EL (cell line): ENCODE measurements at places on chromosomes 5 and 9.
A peak's percentile ranks its signal among the peaks of the same experiment; 100 is the strongest.

DNA sequence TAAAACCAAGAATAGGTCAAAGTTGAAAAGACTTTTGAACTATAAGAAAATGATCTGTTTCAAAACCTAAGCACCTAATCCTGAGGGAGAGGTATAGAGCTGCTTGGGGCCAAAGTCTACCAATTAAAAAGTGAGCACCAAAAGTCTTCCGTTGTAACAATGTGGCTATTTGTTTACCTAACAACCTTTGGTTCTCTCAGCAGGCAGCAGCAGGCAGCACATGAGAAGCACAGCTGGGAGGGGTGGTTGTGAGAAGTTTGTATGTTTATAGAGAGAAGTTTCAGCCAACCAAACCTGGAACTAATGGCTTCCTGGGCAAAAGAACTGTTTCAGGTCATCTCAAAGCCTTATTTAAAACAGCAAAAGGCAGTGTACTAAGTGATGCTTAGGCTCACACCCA, 59.8 kb upstream of the TBC1D9B start:
- no peak for DNase-seq

DNA sequence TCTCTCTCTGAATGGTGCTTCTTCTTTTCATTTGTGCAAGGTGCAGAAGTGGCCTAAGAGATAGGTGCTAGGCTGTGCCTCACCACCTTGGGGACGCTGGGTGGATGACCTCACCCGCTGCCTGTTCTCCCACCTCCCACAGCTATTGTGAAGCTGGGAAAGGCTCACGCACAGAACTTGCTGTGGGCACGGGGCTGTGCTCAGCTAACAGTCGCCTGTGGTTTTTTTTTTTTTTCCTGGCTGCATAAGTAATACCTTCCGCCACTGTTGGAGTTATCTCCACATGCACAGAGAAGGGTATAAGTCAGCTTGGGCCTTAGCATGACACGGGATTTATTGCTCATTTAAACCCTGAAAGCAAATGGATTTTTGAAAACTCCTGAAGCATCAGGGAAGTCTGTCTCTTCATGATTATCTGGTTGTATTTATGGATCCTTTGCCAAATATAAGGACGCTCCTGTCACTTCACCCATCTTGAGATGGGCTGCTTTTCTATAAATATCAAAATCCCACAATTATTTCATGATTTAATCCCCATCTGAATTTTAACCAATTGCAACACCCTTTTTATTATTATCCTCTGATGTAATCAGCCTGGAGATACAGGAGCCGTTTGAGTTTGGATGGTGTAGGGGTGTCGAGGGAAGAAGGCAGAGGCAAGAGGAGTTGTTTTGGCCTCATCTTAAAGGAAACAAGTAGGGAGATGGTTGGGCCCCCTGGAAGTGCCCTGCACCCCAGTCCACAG, 9.0 kb downstream of the DBH start:
- DNase-seq: no peak

GRCh38 chr5:97338729-97339128, 155.7 kb upstream of the RIOK2 start:
- DNase-seq: no peak

DNA sequence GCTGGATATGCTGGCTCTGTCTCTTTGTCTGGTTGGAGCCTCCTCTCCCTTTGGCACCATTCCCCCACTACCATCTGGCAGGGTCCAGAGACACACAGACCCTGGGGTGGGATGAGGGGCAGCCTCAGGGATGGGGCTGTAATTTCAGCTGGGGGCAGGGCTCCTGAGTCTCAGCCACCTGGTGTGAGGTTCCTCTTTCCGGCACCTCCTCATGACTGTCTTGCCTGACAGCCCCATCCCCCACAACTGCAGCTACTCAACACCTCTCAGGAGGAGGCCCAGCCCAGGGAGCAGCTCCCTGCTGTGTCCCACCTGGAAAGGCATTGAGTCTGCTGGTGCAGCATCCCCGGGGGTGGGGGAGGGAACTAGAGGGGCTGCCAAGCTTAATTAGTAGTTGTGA, 11.7 kb upstream of the RPS14 start:
- DNase-seq: no peak

- peak; percentile 88 for DNase-seq
Observed at GRCh38 chr9:17017931-17018491, 116.8 kb upstream of the CNTLN start.

DNA sequence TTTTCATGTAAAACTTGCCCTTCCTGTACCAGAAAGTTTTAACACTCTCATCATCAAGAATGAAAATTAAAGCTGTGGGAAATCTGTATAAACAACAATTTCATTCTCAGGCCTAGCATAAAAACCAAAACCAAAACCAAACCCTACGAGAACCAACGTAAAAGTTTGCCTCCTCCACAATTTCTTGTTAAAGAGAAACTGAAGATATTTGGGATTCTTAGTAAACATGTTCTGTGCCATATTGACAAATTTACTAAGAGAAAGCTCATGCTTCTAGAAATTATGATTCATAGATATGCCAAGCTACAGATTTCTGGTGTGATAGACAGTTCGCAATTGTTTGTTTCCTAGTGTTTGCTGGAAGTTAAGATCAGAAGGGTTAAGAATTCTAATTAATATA, 801.0 kb upstream of the NUDT12 start:
- DNase-seq: no peak

DNA sequence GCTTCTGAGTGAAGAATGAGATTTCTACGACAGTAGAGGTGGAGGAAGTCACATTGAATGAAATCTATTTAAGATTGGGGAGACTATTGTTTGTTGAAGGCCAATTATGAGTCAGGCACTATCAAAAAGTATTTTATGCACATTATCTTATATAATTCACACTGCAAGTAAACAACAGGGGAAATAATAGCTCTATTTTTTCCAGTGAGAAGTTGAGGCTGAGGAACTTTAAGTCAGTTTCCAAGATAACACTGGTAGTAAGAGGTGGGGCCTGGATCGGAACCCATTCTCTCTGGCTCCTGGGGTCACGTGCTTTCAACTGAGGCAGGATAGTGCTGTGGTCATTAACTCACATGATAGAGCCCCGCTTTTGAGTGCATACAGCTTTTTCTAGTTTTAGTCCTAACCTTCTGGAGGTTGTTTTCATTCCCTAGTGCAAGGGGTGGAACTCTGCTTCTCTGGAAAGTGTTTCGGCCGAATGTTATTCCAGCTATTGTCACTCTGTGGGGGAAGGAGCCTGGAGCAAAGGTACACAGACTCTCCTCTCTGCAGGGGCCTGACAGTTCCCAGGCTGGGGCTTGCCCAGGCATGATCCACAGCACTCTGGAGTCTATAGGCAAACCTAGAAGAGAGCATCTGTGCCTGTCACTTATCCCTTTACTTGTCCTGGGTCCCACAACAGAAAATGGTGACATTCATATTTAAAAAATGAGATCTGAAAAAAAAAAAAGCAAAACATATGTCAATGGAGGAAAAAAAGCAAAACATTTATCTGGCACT, 352.4 kb upstream of the ACTBL2 start:
- DNase-seq: peak; percentile 34

DNA sequence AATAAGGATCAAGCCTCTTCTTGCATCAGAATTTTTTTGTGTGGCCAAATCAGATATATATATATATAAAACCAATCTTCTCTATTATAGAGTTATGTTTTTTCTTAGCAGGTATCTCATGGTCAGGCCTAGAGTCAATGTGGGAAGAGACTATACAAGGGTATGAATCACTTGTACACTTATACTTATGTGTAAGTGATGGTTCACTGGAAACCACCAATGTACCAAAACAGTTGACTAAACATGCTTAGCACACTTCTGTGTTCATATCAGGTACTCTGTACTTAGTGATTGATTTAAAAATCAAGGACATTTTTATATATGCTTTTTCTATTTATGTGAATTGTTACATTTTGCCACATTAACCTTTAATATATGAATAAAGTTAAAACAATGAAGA, 92.6 kb downstream of the CWC27 start:
- no peak for DNase-seq

DNA sequence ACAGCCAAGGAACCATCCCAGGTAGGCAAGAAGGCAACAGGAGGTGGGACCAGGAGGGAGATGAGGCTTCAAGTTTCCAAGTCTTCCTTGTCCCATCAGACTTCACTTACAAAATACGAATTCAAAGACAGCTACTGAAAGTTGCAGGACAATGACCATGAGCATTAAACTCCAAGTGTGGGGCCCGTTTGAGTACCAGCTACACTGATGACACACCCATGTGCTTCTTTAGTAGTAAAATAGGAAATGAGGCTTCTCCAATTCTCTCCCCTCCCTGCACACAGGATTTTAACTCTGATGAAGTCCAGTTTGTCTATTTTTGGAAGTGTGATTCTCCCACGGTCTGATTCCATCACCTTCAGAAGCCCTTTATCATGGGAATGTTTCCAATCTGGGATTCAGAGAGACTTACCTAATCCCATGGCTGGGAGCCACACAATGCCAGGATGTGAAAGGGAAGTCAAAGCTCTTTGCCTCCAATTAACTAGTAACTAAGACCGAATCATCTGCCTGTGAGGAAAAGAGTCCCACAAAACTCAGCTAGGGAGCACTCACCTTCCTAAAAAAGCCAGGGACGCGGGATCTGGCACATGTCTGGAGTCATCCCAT, 222.8 kb upstream of the MSX2 start:
- peak; percentile 52 for DNase-seq

- no peak for DNase-seq
Observed at GRCh38 chr5:141491323-141492167, 2.7 kb downstream of the PCDHGC5 start.

DNA sequence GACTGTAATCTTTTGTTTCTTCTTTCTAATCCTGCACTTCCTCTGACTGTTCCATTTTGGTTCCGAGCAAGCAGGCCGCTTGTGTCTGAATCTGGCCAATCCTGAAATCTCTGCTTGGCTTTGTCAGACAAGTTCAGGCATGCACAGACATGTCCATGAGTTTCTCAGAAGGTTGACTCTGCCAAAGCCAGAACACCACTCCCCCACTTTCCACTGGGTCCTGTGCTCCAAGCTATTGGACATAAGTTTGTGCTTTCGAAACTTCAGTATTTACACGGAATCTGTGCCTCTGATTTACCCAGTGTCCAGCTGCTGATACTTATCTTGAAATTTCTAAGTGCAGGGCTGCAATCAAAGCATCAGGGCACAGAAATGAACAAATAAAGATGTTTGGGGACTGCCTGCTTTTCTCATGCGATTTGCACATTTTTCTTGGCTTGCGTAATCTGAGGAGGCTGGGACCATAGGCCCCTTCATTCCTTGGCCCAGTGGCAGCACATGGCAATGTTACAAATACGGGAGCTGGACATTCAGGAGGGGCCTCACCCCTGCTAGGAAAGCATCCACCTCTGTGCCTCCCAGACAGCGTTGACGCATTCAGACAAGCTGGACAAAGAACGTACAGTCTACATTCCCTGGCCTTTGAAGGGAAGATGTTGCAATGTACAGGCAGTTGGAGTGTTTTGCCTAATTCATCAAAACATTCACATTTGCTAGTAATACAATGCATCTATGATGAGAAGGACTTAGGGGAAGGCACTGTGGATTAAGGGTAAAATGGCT, 209.2 kb upstream of the PAPPA start:
- DNase-seq: peak; percentile 100

- DNase-seq: no peak
Observed at GRCh38 chr9:83960991-83961390, 19.0 kb downstream of the HNRNPK start.

DNA sequence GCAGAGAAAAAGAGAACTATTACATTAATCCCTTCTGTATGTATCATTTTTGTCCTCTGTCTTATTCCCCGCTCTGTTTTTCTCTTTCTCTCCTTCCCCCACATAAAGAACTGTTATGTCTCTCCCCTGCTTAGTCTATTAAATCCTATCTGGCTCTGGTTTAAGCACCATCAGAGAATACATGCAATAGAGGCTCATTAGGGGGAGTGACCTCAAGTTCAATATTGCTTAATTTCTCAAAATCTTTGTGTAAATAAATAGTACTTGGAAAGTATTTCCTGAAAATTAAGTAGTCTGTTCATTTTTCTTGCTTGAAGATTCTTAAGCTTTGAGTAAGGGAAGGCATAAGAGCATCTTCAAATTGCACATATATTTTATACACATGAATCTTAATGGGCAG, 41.2 kb upstream of the FAM174A start:
- DNase-seq: no peak

- no peak for DNase-seq
Observed at GRCh38 chr5:112208699-112209615, 210.1 kb downstream of the EPB41L4A start.

- DNase-seq: no peak
Observed at GRCh38 chr5:139796061-139796806, 626 bp downstream of the PSD2 start.

DNA sequence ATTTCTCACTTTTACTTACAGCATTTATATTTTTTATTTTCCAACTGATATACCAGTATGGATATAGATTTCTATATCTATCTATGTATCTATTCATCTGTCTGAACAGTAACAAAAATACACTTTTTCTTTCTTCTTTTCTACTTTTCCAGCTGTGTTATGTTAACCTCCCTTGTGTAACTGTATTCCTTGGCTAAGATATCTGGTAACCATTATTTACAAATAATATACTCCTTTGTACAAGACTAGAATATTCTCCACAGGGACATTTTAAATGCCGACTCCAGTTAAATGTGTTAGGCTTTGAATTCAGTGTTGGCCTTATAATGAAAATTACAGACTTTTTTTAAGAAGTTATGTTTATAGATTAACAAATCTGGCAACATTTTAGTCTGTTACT, 168.7 kb downstream of the XRCC4 start:
- DNase-seq: no peak

- DNase-seq: peak; percentile 26
Observed at GRCh38 chr9:107138261-107138992, 144.7 kb upstream of the RAD23B start.

- DNase-seq: no peak
Observed at GRCh38 chr5:112706446-112707016, 31.2 kb upstream of the APC start.

DNA sequence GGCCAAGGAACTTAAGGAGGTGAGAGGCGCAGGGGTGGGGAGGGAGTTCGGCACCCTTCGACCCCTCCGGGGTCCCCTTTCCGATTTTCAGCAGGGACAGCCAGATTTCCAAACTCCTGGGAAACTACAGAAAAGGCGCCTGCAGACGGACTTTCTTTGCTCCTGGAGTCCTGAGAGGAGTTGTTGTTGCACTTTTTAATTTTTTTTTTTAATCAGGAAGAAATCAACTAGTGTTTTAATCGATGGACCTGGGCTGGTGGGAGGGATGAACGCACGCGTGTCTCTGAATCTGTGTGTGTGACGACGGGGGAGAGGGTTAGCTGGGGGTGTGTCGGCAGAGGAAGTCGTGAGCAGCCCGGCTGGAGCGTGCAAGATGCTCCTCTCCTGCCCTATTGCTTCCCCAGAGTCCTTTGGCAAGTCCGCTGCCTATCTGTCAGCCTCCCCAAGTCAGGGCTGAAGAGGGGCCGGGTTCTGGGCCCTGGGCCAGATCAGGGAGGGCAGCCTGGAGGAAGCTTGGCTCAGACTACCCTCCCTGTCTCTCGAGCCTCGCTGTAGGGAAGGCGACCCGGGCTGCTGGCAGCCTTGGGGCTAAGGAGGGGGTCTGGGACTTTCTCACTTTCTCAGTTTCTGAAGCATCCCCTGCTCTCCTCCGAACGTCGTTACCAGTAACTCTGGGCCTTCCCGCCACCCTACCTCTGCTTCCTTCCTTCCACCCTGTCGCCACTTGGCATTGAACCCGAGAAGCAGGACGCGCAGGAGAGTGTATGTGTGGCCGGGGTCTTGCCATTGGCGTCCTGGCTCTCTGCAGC, 731 bp downstream of the PRR16 start:
- DNase-seq: peak; percentile 85
